Mesenteric fat pad (tissue), 1 donor: ENCODE measurements at places on chromosomes 4 and X. TPM values are rescaled to one million over a fixed set of nuclear protein-coding genes. Genes with fewer than 3 reads are reported as not detected.

Gene LIAS
- 8.4 TPM for total RNA-seq

DNA sequence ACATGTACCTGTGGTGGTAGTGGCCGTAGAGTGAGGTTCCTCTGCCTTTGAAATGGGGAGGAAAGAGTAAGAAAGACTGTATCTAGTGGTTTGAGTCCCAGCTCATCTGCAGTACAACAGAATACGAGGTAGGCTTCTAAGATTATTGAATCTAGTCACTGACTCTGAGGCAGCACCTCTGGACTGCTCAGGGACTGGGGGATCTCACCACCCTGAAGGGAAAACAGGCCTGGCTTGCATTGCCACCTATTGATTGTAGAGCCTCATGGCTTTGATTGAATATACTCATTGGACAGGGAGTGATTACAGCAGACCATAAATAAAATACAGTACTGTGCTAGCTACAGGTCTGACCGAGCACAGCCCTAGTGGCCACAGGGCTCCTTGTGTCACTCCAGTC is 50.5 kb downstream of the GPR174 start:
- no peak for DNase-seq

- no peak for DNase-seq
Observed at GRCh38 chr4:127732623-127733328, 2.6 kb downstream of the SLC25A31 start.

Gene VSIG4
- 448 TPM for total RNA-seq

- DNase-seq, result peak; percentile 79
Observed at GRCh38 chr4:3582091-3582475, 49.9 kb upstream of the LRPAP1 start.

Gene SYTL5
- 0.06 TPM for total RNA-seq

Gene SMIM10
- total RNA-seq, result 4.5 TPM

- DNase-seq, result no peak
Observed at GRCh38 chrX:65841263-65841662, 173.8 kb downstream of the MSN start.

Gene ETNPPL
- not detected for total RNA-seq

DNA sequence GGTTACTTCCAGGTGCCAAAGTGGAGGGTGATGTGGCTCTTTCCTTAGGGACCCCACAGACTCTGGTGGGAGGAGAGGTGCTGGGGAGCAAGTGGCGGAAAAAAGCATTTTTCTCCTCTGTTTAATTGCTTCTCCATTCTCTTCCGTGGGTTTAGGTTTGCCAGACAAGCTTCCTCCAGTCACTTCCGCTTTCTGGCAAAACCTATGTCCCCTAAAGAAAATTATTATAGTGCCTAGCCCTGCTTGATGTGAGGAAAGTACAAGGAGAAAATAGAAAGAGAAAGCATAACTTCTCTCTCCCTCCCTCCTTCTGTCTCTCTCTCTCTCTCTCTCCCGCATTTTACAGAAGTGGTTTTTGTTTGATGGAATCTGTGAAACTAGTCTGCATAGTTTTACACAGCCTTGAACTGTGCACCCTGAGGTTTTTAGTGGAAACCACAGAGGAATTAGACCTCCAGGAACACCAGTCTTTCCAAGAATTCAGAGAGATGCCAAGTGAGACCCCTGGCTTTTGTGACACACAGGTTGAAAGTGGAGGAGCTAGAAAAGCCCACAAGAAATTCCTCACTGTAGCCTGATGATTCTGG is 231.1 kb upstream of the ANXA3 start:
- DNase-seq, result no peak

- DNase-seq, result no peak
Observed at GRCh38 chr4:53748328-53748772, 157.1 kb upstream of the LNX1 start.
